ENCODE measurements at places on chromosomes 2 and 18. TPM values are rescaled to one million over a fixed set of nuclear protein-coding genes. Genes with fewer than 3 reads are reported as not detected.

Gene GAREM2
- 5.9 TPM for total RNA-seq

Gene TTC32
- 65.7 TPM for total RNA-seq

Gene UGT1A1
- not detected for total RNA-seq

Gene TUBA3D
- total RNA-seq: not detected

Gene IL1RL1
- not detected for total RNA-seq

Gene NEDD4L
- total RNA-seq: 6.5 TPM

Gene MAP3K19
- not detected for total RNA-seq

Gene ARHGAP15
- total RNA-seq: 130 TPM

Gene SLC4A3
- total RNA-seq: 0.19 TPM

Gene PELI1
- 27.8 TPM for total RNA-seq

Gene ARL6IP6
- 15.8 TPM for total RNA-seq

Gene C2orf15
- total RNA-seq: 3.9 TPM

Gene DOK6
- not detected for total RNA-seq

Gene FTCDNL1
- 3.0 TPM for total RNA-seq

Gene DNAJC27
- total RNA-seq: 11.3 TPM

Data from naive thymus-derived CD8-positive, alpha-beta T cell (primary cell).